Stomach (tissue), 19 donors: ENCODE measurements at places on chromosomes 13 and 19. TPM values are rescaled to one million over a fixed set of nuclear protein-coding genes. Genes with fewer than 3 reads are reported as not detected.
A peak's percentile ranks its signal among the peaks of the same experiment; 100 is the strongest.

DNA sequence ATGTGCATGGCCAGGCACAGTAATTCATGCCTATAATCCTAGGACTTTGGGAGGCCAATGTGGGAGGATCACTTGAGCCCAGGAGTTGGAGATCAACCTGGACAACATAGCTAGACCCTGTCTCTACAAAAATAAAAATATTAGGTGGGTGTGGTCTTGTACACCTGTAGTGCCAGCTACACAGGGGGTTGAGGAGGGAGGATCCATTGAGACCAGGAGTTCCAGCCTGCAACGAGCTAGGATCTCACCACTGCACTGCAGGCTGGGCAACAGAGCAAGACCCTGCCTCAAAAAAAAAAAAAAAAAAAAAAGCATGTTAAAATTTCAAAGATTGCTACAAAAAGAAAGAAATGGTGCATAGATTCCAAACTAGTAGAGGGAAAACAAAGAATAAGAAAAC lies 37.2 kb downstream of the LTBP4 start:
- no peak for DNase-seq

DNA sequence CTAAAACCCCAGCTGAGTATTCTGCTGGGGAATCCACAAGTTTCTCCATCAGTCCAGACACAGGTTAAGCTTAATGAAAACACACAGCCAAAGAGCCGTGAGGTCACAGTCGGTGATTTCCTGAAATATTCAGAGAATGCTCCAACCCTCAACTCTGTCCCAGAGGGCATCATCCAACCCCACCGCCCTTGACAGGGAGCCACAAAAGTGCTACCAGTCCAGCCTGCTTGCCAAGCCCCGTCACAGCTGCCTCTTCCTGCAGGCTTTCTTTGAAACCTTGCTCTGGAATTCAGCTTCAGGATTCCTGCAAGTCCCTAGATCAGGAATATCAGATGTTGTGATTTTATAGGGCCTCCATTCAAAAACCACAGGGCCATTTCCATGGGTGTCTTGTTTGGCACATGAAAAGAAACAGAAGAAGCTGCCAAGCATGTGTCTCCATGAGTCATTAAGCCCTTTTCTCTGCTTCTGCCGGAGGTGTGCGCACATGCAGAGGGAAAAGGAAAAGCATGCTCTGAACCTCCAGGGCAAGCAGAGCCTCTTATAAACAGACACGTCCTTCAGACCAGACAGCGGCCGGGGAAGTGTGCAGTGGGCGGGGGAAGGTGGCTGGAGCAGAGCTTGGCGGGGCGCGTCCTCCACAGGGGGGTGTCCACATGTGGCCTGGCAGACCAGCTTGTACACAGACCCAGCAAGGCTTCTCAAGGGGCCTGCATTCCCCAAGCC lies 164.7 kb downstream of the KATNAL1 start:
- DNase-seq: peak; percentile 56

DNA sequence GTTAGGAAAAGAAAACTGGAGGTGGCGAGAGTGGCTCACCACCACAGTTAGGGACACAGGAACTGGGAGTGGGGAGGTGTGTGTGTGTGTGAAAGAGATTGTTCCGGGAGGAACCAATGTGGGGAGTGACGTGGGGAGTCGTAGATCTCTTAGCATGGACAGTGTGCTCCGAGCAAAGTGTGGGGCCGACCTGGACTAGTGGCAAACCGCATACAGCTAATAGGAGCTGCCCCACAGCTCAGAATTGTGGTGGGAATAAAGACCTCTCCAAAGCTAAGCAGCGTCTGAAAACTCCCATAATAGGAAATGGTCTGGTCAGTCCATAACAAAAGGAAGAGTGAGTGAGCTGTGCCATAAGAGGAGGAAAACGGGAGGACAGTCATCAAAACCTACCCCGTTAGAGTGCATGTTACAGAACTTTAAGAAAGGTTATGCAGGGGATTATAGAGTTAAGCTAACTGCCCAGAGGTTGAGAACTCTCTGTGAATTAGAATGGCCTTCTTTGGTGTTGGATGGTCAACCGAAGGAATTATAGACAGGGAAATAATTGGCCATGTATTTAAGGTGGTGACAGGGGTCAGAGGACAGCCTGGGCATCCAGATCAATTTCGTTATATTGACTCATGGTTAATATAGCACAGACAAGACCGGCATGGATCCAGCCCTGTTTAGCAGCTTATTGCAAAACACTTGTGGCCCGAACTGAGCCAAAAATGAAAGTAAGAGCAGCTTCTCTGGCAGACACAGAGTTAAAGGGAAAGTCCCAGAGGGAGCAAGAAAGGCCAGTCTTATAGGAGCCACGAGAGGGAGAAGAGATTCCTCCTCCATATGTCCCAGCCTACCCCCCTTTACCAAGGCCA lies 8.9 kb upstream of the SLC15A1 start:
- DNase-seq: peak; percentile 34

DNA sequence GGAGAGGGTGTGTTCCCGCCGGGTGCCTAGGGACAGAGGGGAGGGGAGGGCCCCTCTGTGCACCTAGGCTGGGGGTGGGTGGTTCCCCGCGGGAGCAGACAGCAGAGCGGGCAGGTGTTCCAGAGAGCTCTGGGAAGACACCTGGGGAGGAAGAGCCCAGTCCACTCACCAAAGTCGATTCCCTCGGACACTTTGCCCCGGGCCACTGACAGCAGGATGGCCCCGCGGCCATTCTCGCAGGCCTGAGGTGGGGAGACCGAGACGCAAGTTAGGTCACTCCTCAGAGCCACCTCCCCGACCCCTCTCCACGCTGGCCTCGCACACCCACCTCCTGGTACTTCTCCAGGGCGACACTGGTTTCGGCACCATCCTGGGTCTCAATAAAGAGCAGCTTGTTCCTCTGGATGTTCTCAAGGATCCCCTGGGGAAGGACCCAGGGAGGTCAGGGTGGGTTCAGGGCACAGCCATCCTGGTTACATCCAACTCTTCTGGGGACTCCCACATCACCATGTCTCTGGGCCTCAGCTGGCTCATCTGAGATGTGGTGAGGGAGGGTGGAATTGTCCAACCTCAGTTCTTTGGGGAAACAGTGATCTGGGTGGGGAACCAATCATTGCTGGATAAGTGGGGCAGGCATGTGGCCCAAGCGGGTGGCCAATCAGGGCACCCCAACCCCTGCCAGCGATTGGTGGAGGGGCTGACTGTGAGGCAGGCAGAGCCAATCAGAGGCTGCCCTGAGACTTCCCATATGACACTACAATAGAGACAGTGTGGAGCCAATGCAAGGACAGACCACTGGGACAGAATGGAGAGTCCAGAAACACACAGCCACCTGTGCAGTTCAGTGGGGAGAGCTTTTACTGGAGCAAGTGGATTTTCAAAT lies 12.6 kb downstream of the KLC3 start:
- no peak for DNase-seq

Gene REEP6
- polyA plus RNA-seq: 6.1 TPM

Gene ZNF443
- 1.5 TPM for polyA plus RNA-seq

Gene ZNF880
- 10.2 TPM for polyA plus RNA-seq

Gene SCN1B
- polyA plus RNA-seq: 3.7 TPM

Gene CA11
- polyA plus RNA-seq: 17.7 TPM
